Activated CD4-positive, alpha-beta T cell treated with anti-CD3 and anti-CD28 coated beads, Interleukin-2, Interleukin-6, amounts not matched to agents 100 ng/mL and 50 ng/mL, durations not matched to agents 16 hours and 8 hours (primary cell): ENCODE measurements at places on chromosomes 16 and 17.

DNA sequence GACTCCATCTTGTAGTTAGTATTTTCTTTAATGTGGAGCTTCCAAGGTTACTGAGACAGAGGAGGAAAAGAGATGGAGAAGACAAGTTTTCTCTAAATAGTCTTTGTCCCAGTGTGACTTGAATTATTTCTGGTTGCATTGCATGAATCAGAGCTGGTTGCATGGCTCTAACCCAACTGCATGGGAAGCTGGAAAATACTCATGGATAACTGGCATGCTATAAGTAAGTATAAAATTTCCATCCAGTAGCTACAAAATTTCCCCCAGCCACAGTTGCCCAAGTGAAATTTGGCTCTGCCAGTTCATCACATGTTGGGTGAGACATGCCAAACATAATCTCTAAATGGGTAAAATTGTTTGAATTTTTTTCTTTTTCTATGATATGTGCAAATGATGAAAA, 1161.5 kb downstream of the CDH11 start:
- no peak for DNase-seq

GRCh38 chr17:292016-292415, 60.6 kb downstream of the RPH3AL start:
- no peak for DNase-seq

DNA sequence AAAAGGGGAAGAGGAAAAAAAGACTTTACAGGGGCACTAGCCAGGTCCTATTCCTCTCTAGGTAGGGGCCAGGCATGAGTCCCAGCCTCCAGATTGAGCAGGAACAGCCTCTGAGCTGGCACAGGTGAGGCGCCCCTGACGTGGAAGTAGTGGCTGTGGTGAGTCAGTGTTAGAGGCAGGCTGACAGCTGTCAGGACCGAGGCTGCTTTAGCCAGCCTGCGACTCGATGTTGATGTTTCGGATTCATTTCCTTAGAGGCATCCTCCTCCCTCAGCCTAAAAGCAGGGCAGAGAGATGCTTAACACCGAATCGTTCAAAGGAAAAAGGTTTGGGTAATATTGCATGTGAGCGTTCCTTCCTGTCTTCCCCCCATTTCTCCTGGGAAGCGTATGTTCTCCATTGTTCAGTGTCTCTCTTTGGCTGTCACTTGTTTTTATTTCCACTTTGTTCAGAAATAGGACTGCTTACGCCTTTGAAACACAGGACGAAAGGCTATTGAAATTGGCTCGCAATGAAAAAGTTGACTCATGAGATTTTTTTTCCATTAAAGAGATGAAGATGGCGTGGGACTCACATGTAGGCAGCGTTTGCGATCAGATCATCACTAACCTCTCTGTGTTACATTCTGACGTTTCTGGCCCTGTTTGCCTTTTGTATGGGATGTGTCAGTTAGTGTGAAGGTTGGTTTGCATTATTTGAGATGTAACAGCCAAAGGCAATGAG, 1.3 kb downstream of the KIAA0513 start:
- peak; percentile 78 for DNase-seq

DNA sequence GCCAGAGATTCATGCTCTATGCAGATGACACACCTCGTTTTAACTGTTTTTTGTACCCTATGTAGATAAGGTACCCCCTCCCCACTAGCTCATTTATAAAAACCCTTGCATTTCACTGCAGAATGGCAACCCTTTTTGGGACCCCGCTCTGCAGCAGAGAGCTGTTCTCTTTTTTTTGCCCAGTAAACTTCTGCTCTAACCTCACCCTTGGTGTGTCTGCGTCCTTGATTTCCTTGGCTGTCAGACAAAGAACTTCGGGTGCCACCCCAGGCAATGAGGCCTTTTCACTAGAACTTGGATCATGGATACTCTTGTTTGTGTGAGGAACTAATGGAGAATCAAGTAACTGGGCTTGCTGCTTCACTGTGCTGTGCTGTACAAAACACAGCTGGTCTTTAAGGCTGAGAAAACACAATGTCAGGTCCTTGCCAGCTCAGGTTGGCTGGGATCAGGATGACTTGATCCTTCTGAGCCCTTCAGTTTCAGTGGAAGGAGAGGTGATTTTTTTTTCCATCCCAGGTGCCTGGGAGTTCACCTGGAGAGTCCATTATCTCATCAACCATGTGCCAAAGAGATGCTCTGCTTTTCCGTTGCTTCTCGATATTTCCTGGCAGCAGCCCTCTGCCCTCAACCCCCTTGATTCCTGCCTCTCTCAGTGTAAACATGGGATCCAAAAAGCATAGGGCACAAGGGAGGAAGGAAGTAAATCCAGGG, 133.2 kb upstream of the FAM20A start:
- DNase-seq, result no peak

DNA sequence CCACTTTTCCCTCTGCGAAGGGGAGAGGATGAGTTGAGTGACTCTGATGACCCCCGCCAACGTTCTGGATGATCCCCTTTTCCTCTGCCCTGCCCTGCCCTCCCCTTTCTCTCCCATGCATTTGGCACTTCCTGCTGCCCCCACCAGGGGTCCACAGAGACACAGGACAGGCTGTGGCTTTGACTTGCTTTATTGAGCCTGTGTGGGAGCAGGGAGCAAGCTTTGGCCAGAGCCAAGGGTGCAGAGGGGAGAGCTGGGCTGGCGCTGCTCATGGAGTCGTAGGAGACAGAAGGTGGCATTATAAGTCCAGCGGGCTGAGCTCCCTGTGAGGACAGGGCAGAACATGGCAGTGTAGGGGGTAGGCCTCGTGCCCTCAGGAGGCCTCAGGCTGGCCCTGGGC, 1.6 kb downstream of the PPY start:
- DNase-seq, result no peak

DNA sequence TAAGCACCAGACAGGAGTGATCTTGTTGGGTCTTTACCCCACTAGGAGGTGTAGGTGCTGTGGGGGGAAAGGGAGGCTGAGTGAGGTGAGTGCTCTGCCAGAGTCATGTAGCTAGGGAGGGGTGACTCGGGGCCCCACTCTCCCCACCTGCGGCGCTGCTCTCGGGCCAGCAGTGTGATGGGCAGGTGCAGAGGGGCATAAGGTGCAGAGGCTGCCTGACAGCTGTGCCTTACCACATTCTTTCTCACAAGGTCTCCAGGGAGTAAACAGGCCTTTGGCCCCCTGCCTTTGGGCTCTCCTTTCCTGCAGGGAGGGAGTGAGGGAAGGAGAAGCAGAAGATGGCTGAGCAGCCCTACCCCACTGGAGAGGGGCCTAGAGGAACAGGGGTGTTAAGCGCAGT, 4.5 kb upstream of the CNP start:
- DNase-seq, result no peak

DNA sequence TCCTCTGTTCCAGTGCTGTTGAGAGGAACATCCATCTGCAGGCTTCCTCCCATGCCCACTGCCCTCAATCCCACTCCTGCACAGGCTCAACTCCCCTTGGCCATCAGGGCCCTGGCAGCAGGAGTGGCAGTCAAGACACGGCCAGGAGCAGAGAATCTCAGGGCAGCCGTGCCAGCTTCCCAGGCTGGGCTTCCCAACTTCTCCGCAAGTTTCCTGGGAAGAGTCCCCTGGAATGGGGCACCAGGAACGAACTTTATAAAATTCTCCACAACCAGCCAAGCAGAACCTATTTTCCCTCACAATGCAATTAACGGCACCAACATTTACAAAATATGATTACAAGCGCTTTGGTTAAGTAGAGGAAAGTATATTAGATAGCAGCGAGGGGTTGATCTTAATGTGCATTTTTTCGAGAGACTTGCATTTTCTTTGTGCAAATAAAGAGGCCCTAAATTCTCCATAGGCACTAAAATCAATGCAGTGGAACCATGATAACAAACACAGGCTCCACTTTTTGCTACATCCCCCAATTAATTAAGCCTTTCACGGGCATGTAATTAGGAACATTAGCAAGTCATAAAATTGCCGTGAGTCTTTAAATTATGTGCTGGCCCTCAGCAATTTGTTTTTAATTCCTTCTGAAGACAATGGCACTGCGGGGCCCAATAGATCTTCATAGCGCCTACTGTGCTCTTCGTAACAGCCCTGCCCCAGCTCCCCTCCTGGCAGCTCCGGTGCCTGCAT, 99.9 kb upstream of the LHX1 start:
- no peak for DNase-seq

DNA sequence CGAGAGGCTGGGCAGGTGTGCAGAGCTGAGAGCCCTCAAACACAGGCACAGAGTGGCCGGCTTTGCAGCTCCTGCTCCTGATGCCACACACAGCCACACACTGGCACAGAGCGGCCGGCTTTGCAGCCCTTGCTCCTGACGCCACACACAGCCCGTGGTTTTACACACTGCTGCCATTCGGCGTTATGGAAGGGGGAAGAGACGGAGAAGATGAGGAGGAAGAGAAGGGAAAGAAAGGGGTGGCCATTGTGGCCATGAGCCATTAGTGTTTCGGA, 26.8 kb downstream of the WSCD1 start:
- DNase-seq, result no peak

DNA sequence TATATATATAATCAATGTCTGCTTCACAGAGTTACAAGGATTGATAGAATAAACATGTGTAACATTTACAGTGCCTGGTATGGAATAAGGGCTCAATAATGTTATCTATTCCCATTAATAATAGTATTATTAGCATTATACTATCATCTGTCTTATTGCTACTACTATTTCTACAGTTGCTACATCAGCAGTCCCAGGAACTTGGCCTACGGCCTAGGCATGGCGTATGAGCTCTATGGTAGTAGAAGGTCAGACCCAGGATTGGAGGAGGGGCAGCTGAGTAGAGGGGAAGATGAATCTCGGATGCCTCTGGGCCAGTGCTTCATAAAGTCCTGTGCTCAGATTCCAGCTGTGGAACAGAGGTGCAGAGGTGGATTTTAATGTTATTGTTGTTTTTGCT, 146.3 kb upstream of the TBX2 start:
- no peak for DNase-seq

- no peak for DNase-seq
Observed at GRCh38 chr16:14087590-14088154, 16.6 kb downstream of the MRTFB start.

DNA sequence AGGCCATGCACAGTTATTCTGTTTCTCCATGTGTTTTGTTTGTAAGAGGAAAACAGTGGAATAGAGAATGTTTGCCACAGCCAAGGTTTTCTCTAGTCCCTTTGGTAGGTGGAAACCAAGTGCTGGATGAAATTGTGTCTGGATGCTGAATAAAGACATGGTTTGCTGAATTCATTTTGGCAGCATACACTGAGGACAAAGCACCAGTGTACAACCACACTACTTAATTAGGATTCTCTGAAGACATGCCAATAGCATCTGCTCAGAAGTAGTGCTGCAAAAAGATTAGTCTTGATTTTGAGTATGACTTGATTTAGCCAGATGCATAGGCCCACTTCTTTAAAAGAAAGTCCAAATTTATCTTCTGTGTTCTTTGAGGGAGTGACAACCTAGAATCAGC, 230.5 kb upstream of the CACNG5 start:
- DNase-seq, result no peak

DNA sequence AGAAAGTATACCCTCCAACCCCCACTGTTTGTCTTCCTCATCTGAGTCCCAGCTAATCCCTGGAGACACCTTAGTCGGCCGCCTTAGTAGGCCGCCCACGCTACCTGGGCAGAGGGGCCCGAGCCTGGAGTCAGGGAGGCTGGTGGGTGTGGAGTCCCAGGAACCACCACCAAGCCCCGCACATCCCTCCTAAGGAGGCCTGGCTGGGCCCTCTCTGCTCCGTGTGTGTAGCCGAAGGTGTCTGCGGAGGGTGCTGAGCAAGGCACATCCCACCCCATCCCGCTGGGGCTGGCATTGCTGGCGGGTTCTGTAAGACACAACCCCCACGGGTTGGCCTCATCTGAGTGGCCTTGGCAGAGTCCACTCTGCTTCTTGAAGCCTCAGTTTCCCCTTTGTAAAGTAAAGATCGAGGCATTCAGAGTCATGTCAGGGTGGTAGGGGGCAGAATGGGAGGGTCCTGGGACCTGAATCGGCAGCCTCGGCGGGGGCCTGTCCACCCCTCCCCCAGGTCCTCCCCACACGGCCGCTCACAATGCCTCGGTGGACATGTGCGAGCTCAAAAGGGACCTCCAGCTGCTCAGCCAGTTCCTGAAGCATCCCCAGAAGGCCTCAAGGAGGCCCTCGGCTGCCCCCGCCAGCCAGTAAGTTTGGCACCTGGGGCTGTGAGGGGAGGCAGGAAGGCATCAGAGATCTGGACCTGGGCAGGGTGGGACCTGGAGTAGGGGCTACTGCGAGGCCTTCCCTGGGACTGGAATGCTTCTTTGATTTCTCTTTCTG, 15.2 kb upstream of the ADGRG3 start:
- DNase-seq, result no peak

GRCh38 chr16:3591436-3591803, 14.2 kb upstream of the NLRC3 start:
- DNase-seq, result no peak

DNA sequence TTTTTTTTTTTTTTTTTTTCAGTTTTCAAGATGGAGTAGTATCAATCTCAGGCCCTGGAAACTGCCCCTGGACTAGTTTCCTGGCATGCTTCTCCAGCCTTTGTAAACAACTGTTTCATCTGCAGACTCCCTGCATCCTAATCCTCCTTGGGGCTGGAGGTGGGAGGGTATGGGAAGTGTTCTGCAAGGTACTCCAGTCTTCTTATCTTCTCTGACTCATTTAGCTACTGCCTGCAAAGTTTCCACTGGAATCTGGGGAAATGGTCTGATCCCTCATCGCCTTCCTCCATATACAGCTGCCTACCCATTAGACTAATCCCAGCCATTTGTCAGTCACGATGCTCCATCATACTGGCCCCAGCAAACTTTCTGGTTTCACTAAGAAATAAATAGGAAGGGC, 21.5 kb downstream of the COPZ2 start:
- no peak for DNase-seq

- peak; percentile 53 for DNase-seq
Observed at GRCh38 chr17:41308918-41309359, at the start of gene KRTAP16-1. KRTAP16-1 (minus strand) TSS chr17:41309309; CDS start chr17:41309253, 56 bp downstream.

- DNase-seq, result peak; percentile 85
Observed at GRCh38 chr17:1629504-1630310, 1.1 kb upstream of the SLC43A2 start.

DNA sequence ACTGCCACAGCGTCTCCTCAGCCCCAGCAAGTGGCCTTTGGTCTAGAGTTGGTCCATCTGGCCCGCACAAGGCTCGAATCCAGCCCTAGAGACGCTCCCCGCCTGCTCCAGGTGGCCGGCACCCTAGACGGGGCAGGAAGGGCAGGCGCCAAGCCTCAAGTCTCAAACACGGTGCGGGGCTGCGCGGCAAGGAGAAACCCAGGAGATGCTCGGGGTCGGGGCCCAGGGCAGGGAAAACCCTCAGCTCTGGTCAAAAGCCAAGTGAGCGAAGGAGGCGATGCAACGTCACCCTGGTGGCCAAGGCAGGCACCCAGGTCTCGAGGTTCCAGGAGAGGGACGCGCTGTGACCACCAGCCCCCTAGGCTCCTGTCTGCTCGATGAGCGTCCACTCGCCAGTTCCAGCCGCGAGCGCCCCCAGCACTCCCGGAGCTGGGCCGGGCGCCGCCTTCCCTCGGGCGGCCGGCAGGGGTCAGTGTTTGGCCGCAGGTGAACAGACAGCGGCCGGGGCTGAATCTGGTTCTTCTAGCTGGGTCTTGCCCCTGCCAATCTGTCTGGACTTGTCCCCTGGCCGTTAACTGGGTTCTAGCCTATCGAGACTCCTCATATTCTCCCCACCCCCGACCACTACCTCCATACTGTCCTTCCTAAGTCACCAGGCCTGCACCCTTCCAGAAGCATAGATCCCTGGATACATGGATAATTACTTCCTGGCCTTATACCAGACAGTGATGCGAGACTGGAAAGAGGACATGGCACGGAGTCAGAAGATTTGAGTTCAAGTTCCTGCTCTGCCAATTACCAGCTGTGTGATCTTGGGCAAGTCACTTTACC, 44.0 kb downstream of the PRAC1 start:
- DNase-seq, result peak; percentile 80
